ENCODE measurements at places on chromosomes 4 and X.

DNA sequence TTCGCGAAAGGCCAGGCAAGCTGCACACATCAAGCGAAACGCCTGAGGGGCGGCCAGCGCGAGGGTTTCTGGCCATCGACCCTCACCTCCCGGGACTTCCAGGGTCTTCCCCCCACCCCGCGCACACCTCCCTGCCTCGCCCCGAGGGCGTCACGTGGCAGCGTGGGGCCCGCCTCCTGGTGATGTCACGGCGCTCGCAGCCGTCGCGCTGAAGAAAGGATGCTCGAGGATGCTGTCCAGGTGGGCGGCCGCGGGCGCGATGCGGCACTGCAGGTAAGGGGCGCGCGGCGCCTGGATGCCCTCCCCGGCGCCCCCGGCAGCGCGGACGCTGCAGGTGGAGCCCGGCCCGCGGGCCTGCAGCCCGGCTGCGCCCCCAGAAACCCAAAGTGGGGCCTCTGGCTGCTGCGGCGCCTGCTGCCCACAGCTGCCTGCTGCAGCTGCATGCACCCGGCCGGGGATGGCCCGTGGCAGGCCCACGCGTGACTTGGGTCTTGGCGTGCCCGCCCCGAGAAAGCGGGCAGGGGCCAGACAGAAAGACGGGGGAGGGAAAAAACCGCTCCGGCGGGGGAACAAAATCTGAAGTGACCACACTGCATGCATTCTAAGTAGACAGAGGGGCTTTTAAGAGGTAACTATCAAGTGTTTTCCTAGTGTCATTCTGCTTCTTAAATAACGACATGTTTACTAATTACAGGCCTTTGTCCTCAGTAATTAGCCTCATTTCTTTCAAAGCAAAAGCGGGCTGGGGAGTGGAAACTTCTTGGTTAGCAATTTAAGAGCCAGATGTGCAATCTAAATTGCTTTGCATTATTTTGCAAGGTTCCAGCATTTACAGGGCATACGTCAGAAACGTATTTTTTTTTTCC is 1.7 kb downstream of the CLCN4 start:
- DNase-seq: no peak

- DNase-seq: no peak
Measured at GRCh38 chrX:39322496-39322895, 521.2 kb downstream of the MID1IP1 start.

DNA sequence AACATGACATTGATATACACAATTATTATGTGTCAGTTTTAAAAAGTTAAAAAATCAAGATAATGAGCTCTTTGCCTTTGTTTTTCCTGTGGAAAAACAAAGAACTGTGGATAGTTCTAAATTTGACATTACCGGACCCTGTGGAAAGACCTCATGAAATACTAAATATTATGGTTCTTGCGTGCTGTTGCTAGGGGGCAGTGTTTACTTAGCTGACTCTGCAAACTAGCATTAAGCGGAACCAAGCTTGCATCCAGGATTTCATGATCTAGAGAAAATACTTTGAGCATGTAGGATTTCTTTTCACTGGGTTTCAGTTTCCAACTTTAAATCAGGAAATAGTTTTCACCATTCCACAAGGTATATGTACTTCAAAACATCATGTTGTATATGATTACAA is 33.6 kb downstream of the CLCN4 start:
- no peak for DNase-seq

DNA sequence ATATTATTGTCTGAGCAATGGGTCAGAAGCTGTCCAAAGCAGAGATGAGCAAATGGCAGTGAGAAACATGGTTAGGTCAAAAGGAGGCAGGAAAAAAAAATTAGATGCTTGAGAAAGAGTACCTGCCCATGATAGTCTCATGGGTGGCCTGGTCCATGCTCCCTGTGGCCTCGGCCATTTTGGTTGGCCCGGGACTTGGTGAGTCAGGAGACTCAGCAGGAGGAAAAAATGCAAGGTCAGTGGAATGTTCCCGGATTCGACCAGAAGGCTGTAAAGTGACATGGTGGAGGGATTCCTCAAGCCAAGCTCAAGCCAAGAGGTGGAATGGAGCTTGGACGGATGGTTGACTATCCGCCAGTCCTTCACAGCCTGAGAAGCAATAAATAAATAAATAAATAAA is 236.7 kb downstream of the ASMT start:
- no peak for DNase-seq

GRCh38 chrX:65609237-65609636 is 58.2 kb upstream of the MSN start:
- no peak for DNase-seq

GRCh38 chrX:123172869-123173268 is 11.2 kb upstream of the GRIA3 start:
- DNase-seq: no peak

DNA sequence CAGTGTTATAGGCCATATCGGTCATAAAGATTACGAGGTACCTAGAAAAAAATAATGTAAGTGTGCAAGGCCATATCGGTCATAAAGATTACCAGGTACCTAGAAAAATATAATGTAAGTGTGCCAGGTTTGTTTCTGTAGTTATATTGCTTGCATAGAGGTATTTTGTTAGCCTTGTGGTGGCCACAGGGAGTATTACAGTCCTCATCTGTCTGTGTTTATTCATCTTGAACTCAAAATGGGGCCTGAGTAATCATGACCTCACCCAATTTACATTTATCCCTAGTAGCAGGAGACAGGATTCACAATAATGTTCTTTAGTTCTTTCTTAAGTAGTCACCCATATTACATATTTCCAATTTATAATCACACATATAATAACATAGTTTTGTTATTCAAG is 459.7 kb downstream of the MID1IP1 start:
- DNase-seq: no peak

- DNase-seq: no peak
Measured at GRCh38 chrX:129706400-129707072, 32.2 kb upstream of the XPNPEP2 start.

GRCh38 chr4:68375667-68376559 is 26.0 kb upstream of the YTHDC1 start:
- DNase-seq: no peak
